ENCODE measurements at places on chromosomes 6 and 20.

DNA sequence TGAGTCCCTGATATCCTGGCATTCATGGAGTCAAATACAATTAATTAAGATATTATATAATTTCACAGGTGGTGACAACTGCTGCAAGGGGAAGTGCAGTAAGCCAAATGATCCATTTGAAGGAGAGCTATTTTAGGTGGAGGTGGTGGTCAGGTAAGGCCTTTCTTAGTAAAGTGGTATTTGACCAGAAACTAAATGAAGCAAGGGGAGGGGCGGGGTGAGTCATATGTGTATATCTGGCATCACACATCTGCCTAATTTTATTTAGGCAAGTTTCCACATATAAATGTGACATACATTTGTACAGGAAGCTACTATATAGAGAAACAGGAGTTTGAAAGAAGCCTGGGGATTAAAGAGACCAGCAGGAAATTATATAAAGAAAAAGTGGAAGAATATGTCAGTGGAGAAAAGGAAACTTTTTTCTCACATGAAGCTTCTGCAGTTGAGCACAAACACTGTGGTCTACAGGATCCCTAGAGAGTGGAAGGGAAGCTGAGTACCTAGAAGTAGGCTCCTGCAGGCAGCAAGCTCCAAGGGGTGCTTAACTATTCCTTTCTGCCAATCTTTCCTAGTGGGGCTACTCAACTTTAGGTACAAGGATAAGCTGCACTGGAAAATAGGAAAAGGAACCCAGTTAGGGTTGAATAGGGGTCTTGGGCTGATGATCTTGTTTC lies 99.6 kb downstream of the OGFRL1 start:
- DNase-seq, result no peak

GRCh38 chr6:1499777-1500176 lies 109.9 kb upstream of the FOXC1 start:
- DNase-seq, result peak; percentile 84

- DNase-seq, result peak; percentile 23
Measured at GRCh38 chr6:55666606-55667225, 87.7 kb upstream of the HMGCLL1 start.

DNA sequence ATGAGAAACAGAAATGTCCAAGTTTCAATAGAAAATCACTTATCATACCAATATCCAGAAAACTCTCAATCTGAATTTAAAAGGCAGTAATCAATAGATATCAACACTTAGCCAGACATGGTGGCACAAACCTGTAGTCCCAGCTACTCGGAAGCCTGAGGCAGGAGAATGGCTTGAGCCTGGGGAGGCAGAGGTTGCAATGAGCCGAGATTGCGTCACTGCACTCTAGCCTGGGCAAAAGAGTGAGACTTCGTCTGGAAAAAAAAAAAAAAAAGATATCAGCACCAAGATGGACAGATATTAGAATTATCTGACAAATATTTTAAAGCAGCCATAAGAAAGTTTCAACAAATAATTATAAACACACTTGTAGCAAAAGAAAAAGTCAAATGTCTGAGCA lies 47.0 kb downstream of the TCP11 start:
- no peak for DNase-seq

DNA sequence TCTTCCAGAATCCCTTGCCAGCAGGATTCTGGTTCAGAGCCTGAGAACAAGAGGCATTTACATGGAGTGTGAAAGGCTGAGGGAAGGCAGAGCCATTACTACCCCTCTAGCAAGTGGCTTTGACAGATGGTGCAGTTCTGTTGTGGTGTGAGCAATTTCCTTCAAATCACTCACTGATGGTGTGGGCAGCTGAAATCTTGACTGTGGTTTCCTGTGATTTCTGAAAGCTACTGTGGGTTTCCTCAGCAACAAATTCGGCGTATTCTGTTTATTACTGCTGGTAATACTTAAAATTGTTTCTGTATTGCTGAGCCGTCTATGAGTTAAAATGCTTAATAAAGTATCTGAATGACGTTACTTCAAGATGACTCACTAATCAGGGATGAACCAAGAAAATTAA lies 181.5 kb upstream of the TCF21 start:
- peak; percentile 23 for DNase-seq

DNA sequence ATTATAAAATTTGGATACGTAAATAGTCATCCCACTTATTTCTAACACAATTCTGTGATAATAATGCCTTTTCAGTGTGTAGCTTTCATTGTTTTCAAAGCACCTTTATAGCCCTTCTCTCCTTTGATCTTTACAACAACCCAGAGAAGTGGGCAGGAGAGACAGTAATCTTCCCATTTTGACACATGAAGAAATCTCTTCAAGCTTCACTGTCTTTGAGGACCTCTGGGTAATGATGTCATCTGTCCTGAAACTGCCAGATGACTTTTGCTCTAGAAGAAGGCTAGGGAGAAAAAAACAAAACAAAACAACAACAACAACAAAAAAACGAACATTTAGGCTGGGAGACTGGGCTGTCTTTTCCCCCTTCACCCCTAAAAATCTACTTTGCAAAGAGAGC lies 203.0 kb downstream of the KCNQ5 start:
- no peak for DNase-seq

DNA sequence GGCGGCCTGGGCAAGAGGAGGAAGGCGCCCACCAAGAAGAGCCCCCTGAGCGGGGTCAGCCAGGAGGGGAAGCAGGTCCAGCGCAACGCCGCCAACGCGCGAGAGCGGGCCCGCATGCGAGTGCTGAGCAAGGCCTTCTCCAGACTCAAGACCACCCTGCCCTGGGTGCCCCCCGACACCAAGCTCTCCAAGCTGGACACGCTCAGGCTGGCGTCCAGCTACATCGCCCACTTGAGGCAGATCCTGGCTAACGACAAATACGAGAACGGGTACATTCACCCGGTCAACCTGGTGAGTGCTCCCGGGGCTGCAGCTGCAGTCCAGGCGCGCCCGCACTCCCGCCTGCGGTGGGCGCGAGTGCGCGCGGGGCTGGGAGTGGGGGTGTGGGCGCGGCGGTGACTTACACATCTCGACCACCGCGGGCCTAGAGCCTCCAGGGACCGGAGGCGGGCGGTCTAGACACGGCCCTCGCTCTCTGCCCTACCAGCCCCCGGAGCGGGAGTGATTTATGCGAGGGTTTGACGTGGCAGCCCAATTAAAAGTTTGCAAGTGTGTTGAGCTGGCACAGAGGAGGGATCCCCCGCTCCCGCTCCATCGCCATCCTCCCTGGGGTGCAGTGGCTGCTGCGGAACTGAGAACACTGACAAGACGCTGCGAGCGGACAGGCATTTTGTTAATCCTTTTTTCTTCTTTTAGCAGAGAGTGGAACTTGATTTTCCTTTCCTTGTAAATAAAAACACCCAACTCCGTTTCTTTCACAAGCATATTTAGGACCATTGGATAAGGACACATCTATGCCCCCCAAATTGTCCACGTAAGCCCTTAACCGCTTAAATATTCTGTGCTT lies 867 bp downstream of the TCF21 start:
- DNase-seq, result no peak

GRCh38 chr6:36924778-36925374 lies 29.7 kb upstream of the PI16 start:
- no peak for DNase-seq

DNA sequence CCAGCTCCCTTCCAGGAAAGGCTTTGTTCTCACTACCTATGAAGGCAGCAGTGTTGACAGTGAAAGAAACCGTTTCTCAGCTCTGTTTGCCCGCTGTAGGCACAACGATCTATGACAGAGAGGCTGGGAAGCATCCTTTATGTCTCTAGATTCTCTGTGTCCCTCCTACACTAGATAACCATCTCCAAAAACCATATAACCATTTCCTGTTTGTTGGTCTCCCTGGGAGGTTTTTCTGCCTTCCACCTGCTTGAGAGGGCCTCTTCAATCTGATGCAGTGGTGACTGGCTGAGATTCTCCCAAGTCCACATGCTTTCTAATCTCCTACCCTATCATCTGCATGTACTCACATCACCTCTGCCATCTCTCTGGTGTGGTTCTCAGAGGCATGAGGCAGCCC lies 32.0 kb upstream of the TMEM217 start:
- no peak for DNase-seq

DNA sequence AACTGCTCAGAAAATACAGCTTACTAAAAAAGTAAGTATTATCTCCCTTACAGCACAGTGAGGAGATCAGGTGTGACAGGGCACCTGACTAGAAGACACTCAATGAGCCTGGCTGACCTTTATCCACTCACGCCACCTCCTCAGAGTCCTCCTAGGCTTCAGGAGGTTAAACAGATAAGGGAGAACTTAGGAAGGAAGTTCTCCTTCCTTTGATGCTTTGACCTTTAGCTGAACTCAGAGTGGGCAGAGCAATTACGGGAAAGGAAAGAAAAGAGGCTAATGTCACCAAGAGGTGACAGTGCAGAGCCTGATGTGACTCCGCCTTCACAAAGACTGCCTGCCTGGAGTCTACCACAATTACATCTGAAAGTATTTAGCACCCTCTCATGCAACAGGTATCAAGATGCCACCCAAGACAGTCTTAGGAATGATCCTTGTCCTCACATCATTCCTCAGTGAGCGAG lies 36.7 kb downstream of the MAN1A1 start:
- no peak for DNase-seq

DNA sequence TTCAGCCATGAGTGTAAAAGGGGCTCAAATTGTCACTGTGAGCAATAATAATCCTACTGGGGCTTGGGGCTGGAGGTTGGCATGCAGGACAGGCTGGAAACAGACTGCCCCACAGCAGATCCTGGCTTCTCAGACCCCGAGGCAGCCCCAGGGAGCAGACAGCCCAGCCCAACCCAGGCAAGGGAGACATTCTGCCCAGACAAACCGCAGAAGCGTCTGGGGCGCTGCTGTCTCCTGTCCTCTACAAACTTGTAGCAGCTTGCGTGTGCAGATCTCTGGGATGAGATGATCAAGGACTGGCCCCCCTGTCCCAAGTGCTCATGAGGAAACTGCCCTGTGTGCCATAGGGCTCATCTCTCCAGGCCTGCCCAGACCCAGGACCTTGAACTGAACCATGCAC lies 84.6 kb downstream of the MAFB start:
- no peak for DNase-seq

GRCh38 chr6:75284632-75285282 lies at the start of gene TMEM30A:
Gene TMEM30A, minus strand, starts transcription at chr6:75284792. Its CDS starts 154 bp downstream, at chr6:75284638.
- peak; percentile 98 for DNase-seq

DNA sequence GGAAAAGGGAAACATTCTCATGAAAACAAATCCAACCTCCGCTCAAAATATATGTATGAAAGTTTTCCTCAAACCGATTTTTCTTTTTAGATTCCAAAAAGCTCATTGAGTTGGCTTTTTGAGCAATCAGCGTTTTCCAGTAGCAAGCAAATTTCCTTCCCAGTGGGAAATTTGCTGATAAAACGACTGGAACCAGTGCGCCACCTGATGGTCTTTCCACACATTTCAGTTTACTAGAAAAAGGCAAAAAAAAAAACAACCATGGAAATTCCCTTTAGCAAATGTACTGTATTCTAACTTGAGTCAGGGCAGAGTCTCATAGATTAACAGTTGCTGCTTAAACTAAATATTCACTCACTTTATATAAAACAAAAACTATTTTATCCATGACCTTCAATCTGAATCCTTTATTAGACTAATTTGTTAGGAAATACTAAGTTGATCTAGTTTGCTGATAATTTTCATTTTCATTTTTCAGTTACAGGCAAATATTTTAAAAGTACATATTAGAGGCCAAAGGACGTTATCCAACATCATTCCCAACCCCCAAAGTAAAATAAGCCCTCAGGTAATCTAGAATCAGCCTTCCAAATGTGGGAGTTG lies 271.5 kb downstream of the FOXA2 start:
- DNase-seq, result peak; percentile 50

DNA sequence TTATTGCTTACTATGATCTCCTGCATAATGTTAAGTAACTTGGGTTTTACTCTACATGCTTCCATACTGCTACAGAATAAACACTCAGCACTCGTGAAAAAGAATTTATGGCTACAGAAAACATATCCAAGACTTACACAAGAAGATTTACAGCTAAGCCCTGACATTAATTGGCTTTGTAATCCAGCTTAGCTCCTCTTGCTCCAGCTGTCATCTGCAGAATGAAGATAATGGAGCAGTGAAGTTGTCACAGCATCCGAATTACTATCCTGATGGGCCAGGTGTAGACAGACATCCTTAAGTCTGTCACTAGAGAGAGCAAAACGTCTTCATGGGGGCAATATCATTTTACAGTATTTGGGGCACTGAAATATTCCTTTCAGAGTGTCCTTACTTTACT lies 155.3 kb downstream of the PRKN start:
- DNase-seq, result no peak

DNA sequence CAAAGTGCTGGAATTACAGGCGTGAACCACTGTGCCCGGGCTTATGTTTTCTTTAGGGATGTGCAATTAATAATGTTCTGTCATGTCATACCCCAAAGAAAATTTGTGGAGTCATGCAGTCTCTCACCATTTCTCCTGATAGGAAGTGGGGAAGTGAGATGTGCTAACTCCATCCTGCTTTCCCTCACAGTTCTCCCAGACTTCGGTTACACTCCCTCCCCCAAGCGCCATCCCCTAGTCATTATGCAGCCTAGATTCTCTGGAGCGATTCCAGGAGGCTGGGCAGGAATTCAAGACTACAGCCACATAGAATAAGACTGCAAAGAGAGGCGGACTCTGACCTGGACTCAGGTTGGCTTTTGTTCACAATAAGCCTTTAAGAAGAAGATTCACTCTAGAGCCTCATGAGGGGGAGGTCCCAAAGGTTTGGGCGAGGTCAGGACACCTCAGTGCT lies 271.4 kb downstream of the ALDH8A1 start:
- peak; percentile 80 for DNase-seq

GRCh38 chr20:45647441-45648050 lies 16.5 kb upstream of the WFDC9 start:
- DNase-seq, result no peak

DNA sequence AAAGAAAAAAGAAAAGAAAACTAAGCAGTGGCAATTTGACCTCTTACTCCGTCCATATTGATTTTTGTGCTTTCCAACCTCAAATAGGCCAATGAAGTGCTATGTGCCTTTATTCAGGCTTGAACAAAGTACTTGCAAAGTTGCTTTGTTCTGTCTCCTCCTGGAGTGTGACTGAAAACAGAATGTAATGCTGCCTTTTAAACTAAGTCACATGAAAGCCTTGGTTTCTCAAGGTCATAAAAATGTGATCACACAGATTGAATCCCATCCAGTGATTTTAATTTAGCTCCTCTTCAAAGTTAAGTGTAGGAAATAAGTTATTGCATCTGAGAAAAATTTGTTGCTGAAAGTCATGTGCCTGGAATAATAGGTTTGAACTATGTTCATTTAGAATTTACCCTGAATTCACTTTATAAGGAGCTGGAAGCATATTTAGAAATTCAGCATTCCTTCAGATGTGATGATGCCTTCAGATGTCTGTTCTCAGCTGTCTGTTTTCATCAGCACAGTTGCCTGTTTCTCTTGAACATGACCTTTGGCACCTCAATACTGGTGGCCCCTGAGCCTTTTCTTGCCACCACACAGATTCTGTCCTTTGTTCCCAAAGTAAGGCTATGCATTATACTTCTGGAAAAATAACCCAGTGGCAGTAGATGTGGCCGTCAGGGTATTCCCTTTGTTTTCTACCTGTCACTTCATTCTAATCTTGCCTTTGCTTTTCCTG lies 48.8 kb downstream of the KIZ start:
- no peak for DNase-seq

- no peak for DNase-seq
Measured at GRCh38 chr20:17828598-17829144, 128.9 kb downstream of the BANF2 start.

Data from femur (tissue), 1 donor.